ENCODE measurements at places on chromosomes 16 and 17.

DNA sequence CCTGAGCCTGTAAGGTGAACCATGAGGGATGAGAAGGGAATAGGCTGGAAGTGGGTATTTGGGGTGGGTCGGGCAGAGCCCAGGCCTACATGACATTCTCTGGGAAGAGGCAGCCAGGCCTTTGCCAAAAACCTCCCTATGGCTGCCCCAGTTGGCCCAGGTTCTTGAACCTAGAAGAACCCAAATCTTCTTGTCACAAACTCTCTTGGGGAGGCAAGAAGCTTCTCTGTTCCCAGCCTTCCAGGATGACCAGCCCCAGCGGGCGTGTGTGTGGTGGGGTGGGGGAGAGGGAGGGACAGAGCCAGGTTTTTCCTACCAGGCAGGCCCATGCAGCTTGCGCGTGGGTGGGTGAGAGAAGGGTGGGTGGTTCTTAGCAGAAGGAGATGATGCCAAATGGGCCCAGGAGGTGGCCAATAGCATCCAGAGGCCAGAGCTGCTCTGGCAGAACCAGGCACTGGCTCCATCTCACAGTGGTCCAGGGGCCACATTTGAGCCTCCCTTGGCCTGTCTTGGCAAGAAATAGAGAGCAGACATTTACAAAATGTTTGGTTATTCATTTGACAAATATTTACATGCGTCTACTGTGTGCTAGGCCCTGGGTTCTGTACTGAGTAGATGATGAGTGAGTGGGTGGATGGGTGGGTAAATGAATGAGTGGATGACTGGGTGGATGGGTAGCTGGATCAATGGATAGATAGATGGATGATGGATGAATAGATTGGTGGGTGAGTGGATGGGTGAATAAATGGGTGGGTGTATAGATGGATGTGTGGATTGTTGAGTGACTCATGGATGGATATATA lies 44.3 kb upstream of the PLCG2 start:
- DNase-seq: no peak

DNA sequence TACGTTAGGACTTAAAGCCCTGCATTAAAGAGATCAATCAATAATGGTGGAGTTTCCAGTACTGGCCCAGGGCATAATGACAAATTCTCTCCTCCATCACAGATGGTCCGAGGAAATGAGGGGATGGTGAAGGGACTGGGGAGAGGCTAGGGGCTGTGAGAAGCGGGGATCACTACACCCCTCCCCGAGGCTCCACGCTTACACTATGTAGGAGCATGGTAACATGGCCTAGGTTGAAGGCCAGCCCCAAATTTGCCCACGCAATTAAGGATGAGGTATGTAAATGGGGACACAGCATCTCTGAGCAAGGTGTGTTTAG lies 8.0 kb upstream of the AKTIP start:
- DNase-seq: no peak

GRCh38 chr17:30151471-30151870 lies 34.9 kb downstream of the NSRP1 start:
- no peak for DNase-seq

DNA sequence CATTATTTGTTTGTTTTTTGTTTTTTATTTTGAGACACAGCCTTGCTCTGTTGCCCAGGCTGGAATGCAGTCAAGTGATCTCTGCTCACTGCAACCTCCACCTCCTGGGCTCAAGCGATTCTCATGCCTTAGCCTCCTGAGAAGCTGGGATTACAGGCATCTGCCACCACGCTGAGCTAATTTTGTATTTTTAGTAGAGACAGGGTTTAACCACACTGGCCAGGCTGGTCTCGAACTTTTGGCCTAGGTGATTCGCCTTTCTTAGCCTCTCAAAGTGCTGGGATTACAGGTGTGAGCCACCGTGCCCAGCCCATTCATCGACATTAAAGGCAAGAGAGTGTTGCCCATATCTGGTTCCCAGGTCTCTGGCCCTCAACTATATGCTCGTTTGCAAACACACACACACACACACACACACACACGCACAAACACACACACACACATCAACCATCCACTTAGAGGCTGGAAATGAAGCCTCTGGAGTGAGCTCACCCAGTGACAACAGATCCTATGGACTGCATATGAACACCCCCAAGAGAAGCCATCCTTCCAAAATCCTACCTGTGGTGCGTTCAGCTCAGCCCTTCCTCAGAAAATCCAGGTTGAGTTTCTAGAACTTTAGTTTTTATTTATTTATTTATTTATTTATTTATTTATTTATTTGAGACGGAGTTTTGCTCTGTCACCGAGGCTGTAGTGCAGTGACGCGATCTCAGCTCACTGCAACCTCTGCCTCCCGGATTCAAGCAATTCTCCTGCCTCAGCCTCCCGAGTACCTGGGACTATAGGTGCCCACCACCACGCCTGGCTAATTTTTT lies 12.3 kb upstream of the SEPHS2 start:
- DNase-seq: no peak

- DNase-seq: no peak
These were observed 60.2 kb downstream of the CCDC182 start for GRCh38 chr17:57684711-57685498.

DNA sequence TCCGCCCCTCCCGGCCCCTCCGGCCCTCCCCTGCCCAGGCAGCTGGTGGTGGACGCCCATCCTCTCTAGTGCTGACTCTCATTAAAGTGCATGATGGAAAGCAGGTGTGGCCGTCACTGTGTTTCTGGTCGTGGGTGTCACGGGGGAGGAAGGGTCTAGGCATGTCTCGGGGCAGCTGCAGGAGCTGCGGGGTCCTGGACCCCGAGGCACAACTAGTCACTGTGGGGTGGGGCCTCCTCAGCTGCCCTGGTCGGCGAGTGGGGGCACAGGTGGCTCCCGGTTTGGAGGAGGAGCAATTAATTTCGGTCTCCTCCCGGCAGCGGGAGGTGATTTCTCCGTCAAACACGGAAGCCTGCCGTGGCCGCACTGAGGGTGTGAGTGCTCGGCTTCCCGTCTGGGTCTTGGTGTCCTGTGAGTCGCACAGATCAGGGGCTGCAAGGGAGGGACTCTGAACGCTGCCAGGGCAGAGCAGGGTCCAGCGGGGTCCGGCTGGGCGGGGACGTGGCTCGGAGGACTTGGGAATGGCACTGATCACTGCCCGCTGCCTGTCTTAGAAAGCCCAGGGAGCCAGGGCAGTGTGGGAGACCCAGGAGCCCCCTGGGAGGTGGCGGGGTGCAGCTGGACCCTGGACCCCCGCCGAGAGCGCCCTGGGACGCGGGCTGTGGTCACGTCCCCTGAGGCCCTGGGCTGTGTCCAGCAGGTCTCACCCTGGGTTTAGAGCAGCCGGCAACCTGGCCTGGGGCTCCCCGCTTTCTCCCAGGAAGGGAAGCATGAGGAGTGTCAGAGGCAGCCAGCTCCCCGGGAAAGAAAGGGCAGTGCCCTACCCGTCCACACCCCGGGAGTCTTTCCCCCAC lies 3.3 kb downstream of the TPSD1 start:
- no peak for DNase-seq

GRCh38 chr17:66392783-66393437 lies 90.5 kb downstream of the PRKCA start:
- no peak for DNase-seq

- no peak for DNase-seq
These were observed 56.0 kb downstream of the CEP112 start for GRCh38 chr17:66135896-66136295.

- DNase-seq: no peak
These were observed 542 bp downstream of the ZNF764 start for GRCh38 chr16:30557707-30557956.

DNA sequence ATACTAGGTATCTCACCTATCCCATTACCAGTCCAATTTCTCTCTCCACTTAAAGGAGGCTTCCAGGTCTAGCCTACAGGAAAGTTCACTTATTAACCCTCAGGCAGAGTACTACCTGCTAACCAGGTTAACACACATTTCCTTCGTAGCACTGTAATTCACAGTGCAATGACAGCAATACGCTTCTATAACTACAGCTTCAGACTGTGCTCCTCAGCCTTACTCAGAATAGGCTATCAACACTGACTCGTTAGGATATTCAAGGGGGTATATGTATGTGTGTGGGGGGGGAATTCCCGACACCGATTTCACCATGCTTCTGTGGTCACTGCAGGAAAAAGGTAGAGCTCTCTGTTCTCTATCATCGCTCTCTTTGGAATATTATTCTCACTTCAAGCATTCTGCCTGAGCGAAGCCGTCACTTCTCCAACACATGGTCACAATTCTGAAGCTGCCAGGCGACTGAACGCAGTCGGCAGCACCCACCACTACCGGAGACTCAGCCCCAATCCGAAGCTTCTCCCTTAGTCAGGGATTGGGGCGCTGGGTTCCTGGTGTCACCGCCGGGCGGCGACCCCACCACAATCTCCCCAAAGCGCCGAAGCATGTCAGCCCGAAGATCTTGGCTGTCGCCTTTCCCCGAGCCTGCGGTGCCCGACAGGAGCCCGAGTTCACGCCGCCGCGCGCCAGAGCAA lies 618 bp downstream of the GGA3 start:
- DNase-seq: peak; percentile 33

- no peak for DNase-seq
These were observed 239.4 kb downstream of the KCNJ2 start for GRCh38 chr17:70408768-70409167.

DNA sequence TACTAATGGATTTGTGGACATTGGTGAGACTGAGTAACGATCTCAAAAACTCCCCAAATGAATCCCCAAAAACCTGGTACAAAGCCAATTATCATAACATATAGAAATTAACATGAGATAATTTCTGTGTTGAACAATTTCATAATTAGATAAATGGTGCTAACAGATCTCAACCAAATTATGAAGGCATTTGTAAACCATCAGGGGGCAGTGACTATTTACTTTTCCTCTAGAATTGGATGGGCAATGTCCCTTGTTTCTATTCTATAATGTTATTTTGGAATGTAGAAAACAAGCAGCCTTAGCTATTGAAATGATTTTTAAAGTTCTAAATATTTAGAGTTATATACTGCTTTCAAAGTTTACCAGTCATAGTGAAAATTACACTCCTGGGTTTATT lies 57.8 kb downstream of the MYH10 start:
- no peak for DNase-seq

GRCh38 chr17:76304226-76305134 lies 3.6 kb downstream of the QRICH2 start:
- DNase-seq: no peak

DNA sequence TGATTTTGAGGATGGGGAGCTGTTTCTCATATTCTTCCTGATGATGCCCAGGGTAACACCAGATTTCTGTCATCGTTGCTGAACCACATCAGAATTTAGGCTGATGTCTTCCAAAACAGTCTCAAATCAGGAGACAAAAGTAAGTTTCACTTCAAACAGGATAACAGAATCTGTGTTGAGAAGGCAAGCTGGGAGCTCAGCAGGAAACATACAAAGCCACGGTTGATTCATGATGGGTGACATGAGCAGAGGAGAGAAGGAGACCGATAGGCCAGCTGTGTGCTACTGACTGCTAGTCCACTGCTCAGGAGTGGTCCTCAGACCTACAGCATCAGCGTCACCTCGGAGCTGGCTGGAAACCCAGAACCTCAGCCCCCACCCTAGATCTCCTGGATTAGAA lies 62.9 kb upstream of the RCVRN start:
- DNase-seq: no peak

DNA sequence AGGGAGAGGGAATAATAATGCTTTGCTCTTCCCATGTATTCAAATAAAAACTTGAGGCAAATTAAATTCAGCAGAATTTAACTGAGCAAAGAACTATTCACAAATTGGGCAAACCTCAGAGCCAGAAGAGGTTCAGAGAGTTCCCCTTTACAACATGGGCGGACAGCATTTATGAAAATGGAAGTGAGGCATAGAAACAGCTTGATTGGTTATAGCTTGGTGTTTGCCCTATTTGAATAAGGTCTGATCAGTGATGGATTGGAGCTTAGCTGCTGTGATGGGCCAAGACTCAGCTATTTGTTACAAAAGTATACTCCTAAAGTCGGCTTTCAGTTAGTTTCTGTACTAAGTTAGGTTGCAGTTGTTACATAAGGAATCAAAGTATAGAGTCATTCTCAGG lies 63.0 kb downstream of the TMEM100 start:
- DNase-seq: no peak

- peak; percentile 57 for DNase-seq
These were observed 6.2 kb downstream of the PSMD12 start for GRCh38 chr17:67359960-67360791.

DNA sequence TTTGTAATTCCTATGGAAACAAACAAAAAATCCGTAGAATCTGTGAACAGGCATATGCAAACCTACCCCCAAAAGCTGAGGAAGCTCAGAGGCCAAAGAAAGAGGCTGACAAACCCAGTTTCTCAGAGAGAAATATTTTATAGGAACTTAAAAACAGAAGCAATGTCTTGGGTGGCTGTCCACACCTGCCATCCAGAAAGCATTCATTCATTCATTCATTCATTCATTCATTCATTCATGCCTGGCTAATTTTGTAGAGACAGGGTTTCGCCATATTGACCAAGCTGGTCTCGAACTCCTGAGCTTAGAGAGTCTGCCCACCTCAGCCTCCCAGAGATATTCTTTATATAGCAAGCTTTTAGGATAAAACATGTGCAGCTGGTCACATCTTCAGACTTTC lies 154.3 kb downstream of the MRTFB start:
- DNase-seq: no peak

- DNase-seq: peak; percentile 75
These were observed at the start of gene PGS1 for GRCh38 chr17:78378225-78379130. Gene PGS1, plus strand, starts transcription at chr17:78378649. Its CDS starts 17 bp downstream, at chr17:78378666.

DNA sequence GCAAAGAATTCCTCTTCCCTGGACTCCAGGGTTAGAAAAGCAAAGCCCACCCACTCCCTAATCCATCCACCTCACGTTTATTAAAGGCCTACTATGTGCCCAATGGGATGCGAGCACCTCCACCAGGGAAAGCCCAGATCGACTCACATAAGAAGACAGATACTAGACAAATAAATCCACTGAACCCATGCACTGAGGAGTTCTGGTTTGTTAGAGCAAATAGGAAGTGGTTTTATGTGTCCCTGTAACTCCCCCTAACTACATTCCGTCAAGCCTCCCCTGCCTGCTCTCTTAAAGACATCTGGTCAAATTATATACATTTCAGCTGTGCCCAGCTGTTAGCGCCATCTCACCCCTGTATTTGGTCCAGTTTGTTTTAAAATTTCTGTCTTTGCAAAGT lies 218.5 kb upstream of the RPL38 start:
- no peak for DNase-seq

- DNase-seq: no peak
These were observed 269.1 kb upstream of the HSBP1 start for GRCh38 chr16:83538707-83539106.

- DNase-seq: no peak
These were observed 179.7 kb downstream of the RAB11FIP4 start for GRCh38 chr17:31570951-31571892.

DNA sequence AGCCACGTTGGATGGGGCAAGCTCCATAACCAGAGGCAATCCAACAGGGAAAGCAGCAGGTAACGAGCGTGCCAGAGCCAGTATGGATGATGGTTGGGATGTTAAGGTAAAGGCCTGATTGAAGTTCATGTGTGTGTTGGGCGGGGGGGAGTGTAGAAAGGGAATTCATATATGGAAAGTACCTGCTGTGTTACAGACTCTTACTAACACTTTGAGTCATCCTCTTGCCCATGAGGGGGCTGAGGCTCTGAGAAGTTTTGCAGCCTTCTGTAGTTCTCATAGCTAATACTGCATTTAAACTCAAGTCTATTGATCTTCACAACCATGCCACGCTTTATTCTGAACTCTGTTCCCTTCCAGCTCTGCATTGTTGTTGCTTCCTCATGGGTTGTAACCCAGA lies 28.5 kb downstream of the SYCE1L start:
- DNase-seq: no peak

GRCh38 chr17:48850792-48851323 lies 20.0 kb downstream of the CALCOCO2 start:
- no peak for DNase-seq

GRCh38 chr16:19297454-19297853 lies 11.9 kb downstream of the CLEC19A start:
- no peak for DNase-seq

GRCh38 chr17:62064791-62065563 lies at the start of gene MED13:
Gene MED13, minus strand, starts transcription at chr17:62065278. Its CDS starts 73 bp downstream, at chr17:62065205.
- DNase-seq: peak; percentile 47

Measured in CD4-positive, alpha-beta T cell treated with Interferon alpha-2 for 1 hour (primary cell).